Hematopoietic multipotent progenitor cell treated with erythropoietin and hydrocortisone succinate and interleukin-3 and kit ligand, for 15 days (in vitro differentiated cells): ENCODE measurements at places on chromosomes 5 and 9.

DNA sequence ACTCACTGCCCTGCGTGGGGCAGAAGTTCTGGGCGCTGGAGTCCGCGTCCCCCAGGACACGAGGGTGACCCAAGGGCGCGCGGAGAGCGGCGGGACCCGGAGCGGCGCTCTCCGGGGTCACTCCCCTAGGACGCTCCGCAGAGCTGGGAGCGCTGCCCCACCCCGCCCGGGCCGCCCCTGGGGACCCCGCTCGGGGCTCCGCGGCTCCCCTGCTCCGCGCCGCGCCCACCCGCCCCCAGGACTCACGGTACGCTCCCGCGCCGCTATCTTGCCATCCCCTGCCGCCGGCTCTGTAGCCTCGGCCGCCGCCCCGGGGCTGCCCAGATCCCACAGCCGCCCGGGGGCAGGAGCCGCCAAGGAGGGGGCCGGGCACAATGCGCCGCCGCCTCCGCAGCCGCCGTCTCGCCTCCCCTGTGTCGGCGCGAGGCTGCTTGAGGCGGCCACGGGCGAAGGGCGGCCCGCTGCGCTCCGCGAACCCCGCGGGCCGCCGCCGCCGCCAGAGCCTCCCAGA, 303 bp downstream of the LIFR start:
- DNase-seq = no peak

- no peak for DNase-seq
Measured at GRCh38 chr5:69170495-69170894, 3.5 kb downstream of the CCNB1 start.

- no peak for DNase-seq
Measured at GRCh38 chr9:136083558-136084062, 11.5 kb downstream of the NACC2 start.

- DNase-seq = no peak
Measured at GRCh38 chr5:127061956-127062355, 11.3 kb downstream of the C5orf63 start.

DNA sequence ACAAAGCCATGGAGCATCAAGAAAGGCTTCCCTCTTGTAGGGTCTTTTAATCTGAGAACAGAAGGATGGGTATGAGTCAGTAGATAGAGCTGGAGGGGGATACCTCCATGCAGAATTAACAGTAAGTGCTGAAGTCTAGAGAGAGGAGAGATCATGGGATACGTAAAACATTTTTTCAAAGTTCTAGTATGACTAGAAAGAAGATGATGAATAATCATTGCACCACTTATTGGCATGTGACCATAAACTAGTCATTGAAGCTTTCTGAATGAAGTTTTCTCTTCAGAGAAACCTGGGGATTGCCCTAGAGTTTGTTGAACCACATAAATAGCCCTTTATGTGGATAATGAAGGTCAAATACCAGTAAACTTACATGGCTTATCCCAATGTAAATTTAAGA, 48.6 kb upstream of the PTPRD start:
- DNase-seq = no peak

- DNase-seq = no peak
Measured at GRCh38 chr9:91735049-91735448, 215.0 kb downstream of the ROR2 start.

DNA sequence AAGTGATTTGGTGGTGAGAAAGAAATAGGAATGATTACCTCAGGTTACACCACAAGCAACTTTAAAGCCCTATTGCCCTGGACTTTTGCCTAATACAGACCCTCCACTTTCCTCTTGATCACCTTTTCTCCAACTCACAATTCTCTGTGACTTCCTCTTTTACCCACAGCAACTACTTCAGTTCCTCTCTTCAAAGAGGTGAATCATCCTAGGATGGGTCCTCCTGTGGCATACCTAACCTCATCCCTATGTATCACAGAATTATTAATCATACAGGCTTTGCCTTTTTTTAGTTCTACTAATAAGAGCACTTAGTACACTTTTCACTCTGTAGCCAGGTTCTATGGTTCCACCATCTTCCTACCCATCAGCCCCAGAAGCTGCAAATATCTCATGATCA, 19.6 kb upstream of the INSL6 start:
- no peak for DNase-seq
